ENCODE measurements at places on chromosomes 6 and 20.

DNA sequence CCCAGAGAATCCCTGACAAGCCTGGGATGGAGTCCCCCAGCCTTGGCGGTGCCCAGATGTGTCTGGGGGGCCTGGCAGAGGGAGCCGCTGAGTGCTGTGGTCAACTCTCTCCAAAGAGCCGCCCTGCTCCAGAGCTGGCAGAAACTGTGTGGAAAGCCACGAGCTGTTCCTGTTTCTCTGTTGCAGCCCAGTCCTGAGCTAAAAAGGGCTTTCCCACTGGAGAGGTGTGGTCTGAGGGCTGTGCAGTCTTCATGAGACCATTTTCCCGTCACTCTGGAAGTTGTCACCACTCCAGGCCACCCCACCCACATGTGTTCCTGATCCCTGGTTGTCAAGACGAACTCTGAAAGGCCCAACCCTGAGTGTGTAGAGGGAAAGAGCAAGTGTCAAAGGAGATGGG lies 99.7 kb upstream of the KCNK16 start:
- DNase-seq, result no peak

DNA sequence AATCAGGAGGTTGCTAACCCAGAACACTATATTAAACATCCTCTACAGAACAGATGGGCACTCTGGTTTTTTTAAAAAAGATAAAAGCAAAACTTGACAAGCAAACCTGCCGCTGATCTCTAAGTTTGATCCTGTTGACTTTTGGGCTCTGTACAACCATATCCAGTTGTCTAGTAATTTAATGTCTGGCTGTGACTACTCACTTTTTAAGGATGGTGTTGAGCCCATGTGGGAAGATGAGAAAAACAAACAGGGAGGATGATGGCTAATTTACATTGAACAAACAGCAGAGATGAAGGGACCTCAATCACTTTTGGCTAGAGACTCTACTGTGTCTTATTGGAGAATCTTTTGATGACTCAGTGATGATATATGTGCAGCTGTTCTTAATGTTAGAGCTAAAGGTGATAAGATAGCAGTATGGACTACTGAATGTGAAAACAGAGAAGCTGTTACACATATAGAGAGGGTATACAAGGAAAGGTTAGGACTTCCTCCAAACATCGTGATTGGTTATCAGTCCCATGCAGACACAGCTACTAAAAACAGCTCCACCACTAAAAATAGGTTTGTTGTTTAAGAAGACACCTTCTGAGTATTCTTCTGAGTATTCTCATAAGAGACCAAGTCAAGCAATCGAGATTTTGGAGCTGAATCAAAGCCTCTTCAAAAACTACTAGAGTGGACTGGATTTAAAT lies 201.2 kb upstream of the SHLD1 start:
- no peak for DNase-seq

DNA sequence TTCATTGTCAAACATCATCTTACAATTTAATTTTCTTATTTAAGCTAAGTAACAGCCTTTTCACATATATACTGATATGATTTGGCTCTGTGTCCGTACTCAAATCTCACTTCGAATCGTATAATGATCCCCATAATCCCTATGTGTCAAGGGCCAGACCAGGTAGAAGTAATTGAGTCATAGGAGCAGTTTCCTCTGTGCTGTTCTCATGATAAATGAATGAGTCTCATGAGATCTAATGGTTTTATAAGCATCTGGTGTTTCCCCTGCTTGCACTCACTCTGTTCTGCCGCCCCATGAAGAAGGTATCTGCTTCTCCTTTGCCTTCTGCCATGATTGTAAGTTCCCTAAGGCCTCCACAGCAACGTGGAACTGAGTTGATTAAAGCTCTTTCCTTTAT lies 25.1 kb upstream of the CMTR1 start:
- DNase-seq, result no peak

DNA sequence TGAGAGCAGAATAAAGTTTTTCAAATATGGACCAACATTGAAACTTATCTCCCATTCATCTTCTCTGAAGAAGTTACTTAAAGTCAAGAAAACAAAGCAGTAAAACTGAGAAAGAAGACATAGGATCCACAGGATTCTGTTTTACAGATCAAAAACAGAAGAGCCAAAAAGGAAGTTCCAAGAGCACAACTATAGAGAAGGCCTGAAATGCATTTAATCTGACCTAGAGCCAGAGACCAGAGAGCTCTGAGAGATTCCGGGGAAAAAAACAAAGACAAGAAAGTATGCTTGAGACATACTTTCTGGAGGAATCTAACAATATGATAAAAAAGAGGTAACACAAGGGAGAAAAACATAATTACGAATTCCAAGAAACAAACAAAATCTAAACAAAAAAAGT lies 26.1 kb downstream of the SRPK1 start:
- DNase-seq, result no peak

GRCh38 chr20:63926298-63926697 lies 29.9 kb downstream of the UCKL1 start:
- no peak for DNase-seq

DNA sequence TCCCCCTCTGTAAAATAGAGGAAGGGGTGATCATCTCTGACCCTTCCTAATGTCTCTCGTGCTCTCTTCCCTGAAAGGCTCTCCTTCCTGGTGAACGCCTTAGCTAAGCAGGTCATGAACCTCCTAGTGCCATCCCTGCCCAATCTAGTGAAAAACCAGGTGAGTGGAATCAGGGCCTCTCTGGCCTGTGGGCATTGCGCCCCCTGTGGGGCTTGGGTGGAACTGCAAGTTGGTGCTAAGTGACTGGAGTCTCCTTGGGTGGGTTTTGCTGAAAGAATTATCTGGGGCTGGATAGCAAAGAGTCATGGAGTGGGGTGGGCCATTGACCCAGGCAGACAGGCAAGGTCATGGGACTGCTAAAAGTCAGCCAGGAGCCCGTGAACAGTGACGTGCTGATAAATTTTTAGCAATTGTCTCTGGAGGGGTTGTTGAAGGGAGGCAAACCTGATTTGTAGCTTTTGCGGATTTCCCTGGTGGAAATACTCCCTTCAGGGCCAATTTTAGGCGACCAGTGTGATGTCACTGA lies 8.9 kb downstream of the BPIFB1 start:
- no peak for DNase-seq

GRCh38 chr6:11536795-11537194 lies 754 bp upstream of the TMEM170B start:
- no peak for DNase-seq

DNA sequence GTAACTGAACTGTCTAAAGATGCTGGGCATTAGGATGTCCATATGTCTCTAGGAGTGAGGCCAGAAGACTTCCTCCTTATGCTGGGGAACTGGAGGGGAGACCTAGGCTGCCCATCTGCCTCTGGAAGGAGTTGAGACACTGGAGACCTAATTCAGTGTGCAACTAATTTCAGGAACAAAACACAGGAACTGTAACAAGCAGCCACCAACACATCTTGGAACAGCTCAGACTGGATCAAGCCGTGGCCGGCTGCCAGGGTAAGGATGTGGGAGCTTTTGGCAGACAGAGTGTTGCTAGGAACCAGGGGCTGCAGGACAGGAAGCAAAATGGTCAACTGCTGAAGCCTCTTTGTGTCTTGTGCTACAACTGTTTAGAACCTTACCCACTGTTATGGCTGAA lies 16.4 kb upstream of the MAS1 start:
- no peak for DNase-seq

- DNase-seq, result no peak
These were observed 115.7 kb upstream of the KCNG1 start for GRCh38 chr20:51138576-51138975.

- no peak for DNase-seq
These were observed 6.8 kb downstream of the PROKR2 start for GRCh38 chr20:5309971-5310370.

GRCh38 chr6:51805517-51805916 lies 281.9 kb downstream of the PKHD1 start:
- no peak for DNase-seq

DNA sequence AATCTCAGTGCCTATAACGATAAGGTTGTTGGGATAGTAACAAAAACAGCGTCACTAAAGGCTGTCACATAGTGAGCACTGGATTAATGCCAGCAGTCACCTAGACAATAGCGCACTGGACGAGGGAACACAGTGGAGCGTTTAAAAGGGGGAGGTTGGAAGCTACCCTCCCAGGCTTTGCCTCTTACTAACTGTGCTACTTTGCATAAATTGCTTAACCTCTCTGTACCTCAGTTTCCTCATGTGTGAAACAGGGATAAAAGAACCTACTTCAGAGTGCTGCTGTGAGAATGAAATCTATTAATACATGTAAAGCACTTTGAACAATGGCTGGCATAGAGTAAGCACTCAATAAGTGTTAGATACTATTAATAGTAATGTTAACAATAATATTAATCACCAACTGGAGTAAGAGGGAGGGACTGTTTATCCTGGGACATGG lies 10.5 kb downstream of the BCL2L1 start:
- no peak for DNase-seq

DNA sequence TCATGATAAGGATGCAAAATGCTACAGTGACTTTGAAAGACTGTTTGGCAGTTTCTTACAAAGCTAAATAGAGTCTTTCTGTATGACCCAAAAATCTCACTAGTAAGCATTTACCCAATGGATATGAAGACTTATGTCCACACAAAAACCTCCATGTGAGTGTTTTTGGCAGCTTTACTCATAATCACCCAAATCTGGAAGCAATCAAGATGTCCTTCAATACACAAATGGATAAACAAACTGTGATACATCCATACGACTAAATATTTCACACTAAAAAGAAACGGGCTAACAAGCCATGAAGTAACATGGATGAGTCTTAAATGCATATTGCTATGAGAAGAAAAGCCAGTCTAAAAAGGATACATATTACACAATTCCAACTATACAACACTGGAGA lies 117.2 kb downstream of the PDE10A start:
- no peak for DNase-seq

DNA sequence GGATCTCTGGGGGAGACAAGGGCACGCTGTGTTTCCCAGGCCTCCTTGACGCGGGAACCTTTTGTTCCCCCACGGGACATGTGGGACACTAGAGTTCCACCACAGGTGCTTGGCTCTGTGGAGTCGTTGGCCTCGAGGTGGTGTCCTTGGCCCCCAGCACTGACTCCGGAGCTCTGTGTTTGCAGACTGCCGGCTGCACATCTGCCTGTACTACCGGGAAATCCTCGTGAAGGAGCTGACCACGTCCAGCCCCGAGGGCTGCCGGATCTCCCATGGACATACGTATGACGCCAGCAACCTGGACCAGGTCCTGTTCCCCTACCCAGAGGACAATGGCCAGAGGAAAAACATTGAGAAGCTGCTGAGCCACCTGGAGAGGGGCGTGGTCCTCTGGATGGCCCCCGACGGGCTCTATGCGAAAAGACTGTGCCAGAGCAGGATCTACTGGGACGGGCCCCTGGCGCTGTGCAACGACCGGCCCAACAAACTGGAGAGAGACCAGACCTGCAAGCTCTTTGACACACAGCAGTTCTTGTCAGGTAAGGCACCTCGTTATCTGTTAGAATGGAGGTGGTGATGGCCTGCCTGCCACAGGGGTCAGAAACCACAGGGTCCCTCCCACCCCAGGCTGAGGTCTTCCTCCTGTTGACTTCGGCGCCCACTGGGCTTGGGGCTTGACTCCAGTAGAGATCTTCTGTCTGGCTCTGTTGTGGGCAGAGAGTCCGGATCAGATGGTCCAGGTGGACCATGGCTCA lies 9.9 kb downstream of the IRF4 start:
- no peak for DNase-seq

DNA sequence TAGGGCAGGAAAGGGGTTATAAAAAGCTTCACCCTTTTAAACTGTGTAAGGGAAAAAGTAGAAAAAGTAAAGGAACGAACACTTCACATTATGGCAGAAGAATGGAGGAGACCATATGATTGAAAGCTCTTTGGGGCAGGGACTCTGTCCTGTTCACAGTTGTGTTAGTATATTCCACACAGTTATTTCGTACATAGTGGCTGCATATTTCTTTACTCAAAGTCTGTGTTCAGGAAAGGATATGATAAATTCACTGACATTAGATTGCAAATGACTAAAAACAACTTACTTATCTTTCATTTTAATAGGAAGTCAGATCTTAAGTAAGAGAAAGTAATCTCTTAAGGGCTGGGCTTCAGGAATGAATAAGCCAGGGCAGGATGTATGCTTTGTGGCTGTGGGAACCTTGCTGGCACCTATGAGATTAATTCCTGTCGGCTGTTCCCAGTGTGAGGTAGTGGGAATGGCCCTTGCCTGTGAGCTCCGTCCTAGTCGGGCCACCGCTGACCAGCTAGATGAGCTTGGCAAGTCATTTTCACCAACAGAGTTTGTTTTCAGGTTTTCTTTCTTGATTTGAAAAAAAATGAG lies 11.2 kb downstream of the PPP1R14C start:
- no peak for DNase-seq

Measured in right kidney (tissue), 9 donors.